ENCODE measurements at places on chromosomes 13 and 19.
A peak's percentile ranks its signal among the peaks of the same experiment; 100 is the strongest.

DNA sequence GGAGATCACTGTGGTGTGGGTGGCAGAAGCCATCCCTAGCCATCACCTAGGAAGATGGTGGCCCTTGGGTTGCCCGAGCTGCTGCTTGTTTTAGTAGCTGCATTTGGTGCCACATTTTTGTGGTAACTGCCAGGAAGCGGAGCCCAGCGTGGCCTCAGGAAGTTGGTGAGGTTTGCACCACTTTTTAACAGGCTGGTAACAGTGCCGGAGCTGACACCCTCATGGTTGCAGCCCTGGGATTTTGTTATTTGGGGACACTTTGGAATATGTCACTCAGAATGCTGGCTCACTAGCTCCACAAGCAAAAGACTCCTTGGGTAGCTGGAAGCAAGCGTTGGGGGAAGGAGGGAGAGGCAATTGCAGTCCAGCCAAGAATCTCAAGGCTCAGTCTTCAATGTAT, 22.1 kb downstream of the ACTN4 start:
- no peak for ATAC-seq

DNA sequence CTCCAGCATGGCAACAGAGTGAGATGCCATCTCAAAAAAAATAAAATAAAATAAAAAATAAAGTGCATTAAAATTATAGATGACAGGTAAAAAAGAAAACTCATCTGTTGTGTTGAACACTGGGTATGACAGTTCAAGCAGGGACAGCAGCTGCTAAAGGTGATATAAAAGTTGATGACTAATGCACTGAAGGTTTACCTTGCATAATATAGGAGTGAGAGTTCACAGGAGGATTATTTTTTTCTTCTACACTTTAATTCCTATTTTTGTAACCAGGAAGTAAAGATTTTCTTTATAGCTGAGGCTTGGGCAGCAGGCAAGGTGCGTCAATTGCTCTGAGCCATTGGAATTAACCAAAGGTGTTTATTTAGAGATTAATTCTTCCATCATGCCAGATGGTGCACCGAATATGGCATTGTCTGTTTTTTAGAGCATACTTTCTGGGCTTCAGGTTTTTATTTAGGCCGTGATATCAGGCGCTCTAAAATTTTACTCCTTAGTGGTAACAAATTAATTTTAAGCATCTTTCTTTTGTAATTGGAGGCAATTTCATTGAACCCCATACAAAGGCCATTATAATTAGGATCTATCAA, 337.0 kb upstream of the SLC10A2 start:
- ATAC-seq = peak; percentile 96

DNA sequence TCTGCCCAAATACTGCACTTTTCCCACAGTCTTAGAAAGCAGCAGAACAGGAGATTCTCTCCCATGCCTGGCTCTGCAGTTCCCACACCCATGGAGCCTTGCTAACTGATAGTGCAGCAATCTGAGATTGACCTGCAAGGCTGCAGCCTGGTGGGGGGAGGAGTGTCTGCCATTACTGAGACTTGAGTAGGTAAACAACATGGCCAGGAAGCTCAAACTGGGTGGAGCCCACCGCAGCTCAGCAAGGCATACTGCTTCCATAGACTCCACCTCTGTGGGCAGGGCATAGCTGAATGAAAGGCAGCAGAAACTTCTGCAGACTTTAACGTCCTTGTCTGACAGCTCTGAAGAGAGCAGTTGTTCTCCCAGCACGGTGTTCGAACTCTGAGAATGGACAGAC, 358.5 kb upstream of the PCDH9 start:
- no peak for ATAC-seq

- no peak for ATAC-seq
These were observed 682 bp downstream of the PIK3R2 start for GRCh38 chr19:18153556-18154134.

DNA sequence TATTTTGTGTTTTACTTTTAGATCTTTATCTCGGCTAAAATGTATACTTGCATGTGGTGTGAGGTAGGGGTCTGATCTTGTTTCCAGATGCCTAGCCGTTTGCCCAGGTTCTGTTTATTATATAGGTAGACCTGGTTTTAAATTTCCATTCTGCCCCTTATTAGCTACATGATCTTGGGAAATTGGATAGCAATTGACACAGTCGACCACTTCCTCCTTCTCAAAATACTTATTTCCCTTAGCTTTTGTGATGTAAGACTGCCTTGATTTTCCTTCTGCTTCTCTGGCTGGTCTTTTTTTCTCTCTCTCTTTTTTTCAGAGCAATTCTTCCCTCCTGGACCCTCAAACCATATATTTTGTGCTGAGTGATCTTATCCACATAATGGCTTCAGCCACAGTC, 3.0 kb upstream of the PGLYRP1 start:
- no peak for ATAC-seq

DNA sequence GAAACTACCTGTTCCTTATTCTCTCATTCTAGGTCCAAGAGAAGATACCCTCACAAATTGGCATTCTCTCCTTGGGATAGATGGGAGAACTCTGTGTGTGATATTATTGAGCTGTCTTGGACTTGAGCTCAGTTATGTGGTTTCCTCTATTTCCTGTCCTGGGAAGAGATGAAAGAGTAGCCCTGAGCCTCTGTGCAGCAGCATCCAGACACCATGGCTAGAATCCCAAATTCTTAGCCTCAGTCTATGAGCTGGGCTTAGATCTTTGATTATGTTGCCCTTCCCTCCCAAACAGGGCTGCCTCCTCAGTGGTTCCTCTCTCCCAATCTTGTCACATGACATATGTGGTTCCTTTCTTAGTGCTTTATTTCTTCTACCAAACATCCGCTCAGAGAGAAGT, 290.7 kb downstream of the SPRY2 start:
- ATAC-seq = no peak

- ATAC-seq = no peak
These were observed 9.3 kb downstream of the IRF2BP1 start for GRCh38 chr19:45876411-45877197.

DNA sequence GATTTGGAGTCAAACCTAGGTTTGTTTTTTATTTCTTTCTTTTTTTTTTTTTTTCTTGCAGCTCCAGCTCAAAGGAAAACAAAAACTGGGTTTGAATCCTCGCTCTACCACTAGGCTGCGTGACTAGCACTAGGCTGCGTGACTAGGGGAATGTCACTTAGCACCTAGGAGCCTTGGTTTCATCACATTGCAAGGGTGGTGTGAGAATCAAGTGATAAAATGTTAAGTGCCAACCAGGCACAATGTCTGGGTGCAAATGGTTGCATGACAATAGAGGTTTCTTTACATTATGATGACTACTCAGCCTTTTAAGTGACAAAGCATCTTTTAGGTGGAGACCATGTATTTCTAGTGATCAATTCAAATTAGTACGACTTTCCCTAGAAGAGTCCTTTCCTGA, 27.9 kb downstream of the RCBTB2 start:
- ATAC-seq = peak; percentile 7

DNA sequence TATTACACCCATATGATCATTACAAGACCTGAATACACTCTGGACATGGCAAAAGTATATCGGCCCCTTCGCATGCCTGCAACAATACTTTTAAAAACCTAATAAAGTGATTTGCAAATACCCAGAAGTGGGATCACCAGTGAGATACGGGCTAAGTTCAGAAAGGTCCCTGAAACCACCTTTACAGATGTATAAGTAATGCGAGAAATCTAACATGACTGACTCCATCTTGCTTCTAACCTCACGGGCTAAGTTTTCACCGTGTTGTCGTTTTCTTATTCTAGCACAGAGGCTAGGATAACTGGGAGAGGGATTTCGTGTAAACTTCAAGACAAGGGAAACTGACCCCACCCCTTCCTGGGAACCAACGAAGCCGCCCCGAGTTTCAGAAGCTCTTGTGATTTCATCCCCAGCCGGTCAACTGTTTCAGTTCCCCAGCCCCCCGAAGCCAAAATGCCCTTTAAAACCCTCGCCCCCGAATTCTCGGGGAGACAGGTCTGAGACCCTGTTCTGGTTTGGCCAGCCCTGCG, 703 bp downstream of the NEK3 start:
- ATAC-seq = peak; percentile 19

DNA sequence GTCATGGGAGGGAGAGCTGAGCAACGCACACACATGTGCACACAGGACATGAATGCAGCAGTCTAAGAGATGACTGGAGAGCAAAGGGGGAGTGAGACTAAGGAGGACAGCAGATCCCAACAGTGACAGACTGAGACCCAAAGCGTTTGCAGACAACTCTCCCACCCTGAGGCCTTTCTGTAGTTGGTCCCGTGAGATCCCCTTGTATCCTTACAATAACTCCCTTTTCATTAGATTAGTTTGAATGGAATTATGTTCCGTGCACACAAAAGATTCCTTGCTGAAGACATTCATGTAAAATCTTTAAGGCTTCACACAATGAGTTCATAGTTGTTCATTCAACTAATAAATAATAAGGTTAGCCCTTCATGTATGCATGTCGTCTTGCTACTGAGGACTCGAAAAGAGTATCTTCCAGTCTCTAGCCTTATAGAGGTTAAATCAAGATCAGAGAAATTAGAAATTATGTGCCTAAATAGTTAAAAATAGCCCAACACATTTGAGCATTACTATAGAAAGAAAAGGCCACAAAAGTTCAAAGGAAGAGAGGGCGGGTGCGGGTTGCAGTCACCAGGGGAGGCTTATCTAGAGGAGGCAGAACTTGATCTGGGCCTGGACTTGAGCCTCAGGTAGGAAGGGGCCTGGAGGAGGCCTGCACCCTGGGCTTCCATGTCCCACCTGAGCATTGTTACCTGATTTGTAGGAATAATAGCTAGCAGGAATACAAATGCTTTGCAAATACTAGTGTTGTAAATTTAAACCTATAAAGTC, 3.1 kb upstream of the GTF3A start:
- ATAC-seq = no peak

DNA sequence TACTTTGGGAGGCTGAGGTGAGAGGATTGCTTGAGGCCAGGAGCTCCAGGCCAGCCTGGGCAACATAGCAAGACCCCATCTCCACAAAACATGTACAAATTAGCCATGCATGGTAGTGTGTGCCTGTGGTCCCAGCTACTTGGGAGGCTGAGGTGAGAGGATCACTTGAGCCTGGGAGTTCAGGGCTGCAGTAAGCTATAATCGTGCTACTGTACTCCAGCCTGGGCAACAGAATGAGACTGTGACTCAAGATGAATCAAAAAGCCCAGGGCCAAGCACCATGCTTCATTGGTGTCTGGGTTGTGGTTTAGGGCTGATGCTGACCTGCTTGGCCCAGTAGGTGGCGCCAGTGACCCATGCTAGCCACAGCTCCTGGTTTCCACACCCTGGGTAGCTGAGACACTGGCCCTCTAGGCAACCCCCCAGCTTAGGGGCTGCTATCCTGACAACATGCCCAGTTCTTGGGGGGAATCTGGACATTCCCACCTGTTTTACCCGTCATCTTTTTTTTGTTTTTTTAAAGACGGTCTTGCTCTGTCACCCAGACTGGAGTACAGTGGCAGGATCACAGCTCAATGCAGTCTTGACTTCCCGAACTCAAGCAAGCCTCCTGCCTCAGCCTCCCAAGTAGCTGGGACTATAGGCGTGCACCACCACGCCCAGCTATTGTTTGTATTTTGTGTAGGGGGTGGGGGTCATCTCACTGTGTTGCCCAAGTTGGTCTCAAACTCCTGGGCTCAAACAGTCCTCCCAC, 5.5 kb downstream of the CCDC124 start:
- peak; percentile 84 for ATAC-seq

GRCh38 chr13:60933638-60934037, 482.0 kb downstream of the PCDH20 start:
- peak; percentile 53 for ATAC-seq

DNA sequence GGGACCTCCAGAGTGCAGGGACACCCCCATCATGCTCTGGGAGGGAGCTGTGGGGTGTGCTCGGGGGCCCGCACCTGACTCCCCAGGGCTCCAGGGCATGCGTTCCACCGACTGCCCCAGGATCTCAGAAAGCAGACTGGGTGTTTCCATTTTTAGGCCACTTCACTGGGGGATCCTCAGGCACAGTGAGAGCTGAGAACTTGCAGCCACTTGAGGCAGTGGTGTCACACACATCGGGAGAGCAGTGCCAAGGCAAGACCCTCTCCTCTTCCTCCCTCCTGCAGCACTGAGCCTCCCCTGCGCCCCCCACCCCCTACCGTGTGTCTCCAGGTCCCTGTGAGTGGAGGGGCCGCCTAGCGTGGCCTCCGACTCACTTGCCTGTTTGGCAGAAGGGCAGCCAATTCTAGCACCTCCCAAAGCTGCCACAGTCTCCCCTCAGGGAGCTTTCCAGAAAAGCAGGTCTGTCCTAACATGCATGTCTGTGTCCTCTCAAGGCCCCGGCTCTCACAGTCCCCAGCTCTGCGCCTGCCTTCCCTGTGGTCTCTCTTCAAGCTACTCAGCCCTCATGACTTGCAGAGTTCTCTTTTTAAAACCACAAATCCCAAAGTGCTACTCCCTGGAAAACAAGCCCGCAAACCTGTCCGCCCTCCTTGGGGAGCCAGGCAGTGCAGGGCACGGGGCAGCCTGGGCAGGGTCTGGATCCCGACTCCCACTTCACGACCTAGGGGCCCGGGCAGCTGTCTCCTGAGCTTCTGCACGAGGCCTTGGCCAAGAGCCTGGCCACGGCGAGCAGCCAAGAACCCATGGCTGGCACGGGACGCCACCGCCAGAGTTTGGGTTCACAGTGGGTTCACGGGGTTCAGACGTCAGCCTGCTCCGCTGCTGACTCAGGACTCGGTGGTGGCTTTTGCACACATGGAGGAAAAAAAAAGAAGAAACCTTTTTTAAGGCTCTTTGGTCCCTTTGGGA, 94.1 kb downstream of the STK24 start:
- peak; percentile 63 for ATAC-seq

DNA sequence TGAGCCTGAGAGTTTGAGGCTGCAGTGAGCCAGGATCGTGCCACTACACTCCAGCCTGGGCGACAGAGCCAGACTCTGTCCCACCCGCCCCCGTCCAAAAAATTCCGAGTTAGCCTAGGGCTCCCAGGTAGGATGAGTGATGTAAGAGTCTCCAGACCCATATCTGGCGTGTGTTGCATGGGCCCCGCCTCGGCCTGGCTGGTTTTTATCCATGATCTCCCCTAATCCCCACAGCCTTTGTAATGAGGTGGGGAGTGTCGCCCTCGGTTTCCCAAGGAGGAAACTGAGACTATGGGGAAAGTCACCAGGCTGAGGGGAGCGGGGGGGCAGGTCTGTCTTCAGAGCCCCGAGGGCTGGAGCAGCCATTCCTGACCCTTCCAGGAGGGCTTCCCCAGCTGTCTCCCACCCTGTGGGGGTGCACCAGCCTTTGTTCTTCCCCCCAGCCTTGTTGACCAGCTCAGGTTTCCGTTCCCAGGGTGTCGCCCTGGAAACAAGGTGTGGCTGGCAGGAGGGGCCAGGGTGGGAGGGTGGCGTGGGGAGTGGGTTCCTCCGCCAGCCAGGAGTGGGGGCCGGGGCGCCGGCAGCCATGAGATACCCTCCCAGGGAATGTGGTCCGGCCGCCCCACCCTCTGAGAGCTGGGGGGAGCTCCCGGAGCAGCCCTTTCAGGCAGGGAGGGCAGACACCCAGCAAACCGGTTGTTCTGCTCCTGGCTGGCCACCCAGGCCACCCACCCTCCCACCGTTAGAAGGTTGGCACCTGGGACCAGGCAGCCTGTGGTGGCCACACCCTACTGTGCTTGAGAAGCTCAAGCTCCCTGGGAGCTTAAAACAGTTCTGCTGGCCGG, 11.5 kb downstream of the MYH14 start:
- ATAC-seq = peak; percentile 97

- no peak for ATAC-seq
These were observed 278.1 kb downstream of the DNAJC15 start for GRCh38 chr13:43301346-43301969.

All from esophagus mucosa (tissue), 1 donor.